ENCODE measurements at places on chromosomes 12 and 14.

GRCh38 chr12:100494538-100494937, 20.9 kb downstream of the NR1H4 start:
- no peak for DNase-seq

- no peak for DNase-seq
Measured at GRCh38 chr12:65684906-65685305, 139.4 kb upstream of the HMGA2 start.

DNA sequence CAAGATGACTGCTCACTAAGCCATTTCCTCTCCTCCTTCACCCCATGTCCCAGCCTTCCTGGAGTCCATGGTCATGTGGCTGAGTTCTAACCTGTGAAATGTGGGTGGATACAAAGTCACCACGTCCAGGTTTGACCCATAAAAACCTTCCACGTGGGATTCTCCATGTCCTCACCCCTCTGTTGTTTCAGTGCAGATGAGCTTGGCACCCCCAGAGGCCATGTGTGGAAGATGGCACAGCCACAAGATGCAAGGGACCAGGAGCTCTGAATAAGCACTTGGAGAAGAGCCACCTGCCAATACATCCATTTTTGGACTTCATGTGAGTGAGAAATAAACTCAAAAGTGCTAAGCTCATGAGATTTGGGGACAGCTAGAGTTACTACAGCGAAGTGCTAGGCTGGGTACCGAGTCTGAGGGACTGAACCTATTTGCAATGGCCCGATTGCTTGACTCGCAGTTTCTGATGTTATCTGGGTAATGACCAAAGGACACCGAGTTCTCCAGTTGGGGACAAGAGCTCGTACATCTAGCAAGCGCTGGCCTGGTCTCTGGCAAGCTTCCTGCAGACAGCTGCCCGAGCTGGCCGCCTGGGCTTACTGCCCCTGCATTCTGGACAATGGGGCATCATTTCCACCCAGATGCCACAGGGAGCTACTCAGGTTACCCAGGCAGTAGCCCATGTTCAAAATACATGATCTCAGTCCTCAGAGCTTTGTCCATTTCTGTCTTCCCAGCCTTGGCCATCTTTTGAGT, 7.7 kb upstream of the SLC24A4 start:
- no peak for DNase-seq

DNA sequence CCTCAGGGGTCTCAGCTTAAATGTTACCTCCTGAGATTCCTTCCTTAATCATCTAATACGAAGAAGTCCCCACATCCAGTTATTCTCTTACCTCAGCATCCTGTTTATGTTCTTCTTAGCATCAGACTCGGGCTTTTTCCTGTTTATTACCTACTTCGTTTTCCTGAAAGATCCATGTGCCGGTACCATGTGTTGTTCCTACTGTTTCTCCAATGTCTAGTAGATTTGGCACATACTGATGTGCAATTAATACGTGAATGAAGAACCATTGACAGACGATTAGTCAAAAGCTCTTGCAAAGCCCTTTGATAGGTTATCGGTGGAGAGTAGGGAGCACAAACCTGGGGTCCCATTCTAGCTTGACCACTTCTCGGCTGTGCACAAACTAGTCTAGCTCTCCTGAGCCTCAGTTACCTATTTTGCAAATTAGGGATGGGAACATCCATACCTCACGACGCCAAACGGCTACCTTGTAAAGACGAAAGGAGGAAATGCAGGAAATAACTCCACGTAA, 735 bp upstream of the MAPKAPK5 start:
- DNase-seq, result peak; percentile 41

GRCh38 chr14:58788655-58789503, 151.1 kb downstream of the DACT1 start:
- DNase-seq, result no peak

GRCh38 chr14:53027041-53027440, 76.2 kb upstream of the FERMT2 start:
- no peak for DNase-seq

DNA sequence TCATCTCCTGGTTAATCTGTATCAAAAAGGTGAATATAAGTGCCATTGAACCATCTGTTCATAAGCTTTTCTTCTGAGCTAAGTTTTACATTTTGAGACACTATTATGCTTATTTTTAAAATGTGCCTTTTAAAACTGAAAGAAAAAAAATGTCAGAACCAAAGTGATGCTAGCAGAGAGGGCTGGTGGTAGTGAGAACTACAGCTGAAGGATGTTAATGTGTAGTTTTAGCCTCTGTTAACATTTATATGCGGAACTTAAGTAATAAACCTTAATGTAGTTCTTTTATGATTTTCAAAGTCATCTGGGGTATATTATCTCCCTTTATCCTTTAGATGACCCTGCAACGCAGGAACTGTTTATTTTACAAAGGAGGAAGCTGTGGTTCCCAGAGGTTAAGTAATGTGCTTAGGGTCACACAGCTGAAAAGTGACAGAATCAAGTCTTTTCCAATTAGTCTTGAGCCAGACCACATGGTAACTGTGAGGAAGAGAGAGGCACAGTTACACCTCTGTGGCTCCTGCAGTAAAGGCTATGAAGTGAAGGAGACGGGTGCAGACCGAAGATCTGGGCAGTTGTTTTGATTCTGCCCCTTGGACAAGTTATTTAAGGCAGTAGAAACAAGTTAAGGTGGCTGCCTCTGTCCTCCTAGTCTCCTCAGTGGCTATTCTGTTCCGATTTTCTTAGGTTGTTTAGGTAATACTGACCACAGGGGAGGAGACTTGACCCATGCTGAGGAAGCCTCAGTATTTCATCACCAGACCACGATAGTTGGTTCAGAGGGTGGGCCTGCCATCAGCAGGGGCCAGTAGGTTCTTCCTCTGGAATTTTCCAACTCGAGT, 23.9 kb downstream of the GNG2 start:
- peak; percentile 74 for DNase-seq

GRCh38 chr12:109052414-109053323, at the start of gene USP30:
Gene USP30 (plus strand): TSS chr12:109052576. CDS start chr12:109052679, 103 bp downstream.
- peak; percentile 90 for DNase-seq

DNA sequence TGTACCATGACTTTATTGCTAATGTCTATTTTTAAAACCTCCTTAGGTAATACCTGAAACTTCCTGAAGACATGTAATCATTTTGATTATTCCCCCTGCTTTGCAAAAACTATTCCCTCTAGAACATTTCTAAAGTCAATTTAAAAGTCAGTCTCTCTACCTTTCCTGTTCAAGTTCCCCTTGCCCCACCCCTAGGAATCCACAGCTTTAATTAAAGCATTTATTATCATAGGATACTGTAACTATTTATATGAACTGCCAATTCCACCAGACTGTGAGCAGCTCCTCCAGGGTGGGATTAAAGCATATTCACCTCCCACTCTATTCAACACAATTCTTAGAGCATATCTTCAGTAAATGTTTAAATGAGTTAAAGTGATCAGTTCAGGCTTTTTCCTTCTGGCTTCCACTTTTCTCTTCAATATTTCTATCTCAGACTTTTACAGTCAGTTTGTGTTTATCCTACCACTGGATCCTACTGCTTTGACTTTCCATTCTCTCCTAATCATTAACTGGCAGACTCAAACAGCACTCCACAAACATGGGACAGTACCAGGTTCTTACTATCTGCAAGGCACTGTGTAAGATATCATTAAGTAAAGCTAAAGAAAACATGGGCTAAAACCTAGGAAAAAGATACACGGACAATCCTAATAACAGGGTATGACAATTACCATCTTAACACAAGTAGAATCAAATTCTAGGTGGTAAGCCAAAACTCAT, 39.1 kb downstream of the PTPN21 start:
- DNase-seq, result no peak

DNA sequence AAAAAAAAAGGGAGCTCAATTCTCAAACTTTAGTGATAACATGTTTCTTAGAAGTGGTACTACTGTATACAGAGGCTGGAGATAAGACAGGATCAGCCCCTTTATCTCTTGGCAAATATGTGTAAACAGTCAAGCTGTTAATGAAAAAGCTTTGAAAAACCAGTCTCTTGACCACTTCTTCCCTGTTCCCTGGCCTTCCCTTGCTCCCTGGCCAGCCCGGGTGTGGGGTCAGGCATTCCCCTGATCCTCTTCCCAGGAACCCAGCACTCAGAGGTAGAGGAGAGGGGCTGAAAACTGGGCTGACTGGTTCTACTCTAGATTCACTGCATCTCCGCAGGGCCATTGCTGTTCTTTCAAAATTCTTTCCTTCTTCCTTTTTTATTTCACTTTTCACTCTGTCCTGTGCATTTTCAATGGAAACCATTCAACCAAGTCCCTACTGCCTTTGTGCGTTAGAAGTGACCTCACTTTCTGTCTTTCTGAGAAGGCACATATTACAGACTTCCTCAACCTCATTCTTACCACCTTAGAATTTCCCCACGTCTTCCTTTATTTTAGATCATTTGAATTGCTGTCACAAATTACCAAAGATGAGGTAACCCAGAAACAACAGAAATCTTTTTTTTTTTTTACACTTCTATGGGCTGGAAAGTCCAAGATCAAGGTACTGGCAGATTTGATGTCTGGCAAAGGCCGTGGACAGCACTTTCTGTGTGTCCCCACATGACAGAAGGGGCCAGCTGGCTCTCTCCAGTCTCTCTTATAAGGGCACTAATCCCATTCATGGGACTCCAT, 5.7 kb downstream of the GNG2 start:
- DNase-seq, result peak; percentile 85

GRCh38 chr12:57055824-57056223, 5.9 kb upstream of the MYO1A start:
- DNase-seq, result peak; percentile 42

DNA sequence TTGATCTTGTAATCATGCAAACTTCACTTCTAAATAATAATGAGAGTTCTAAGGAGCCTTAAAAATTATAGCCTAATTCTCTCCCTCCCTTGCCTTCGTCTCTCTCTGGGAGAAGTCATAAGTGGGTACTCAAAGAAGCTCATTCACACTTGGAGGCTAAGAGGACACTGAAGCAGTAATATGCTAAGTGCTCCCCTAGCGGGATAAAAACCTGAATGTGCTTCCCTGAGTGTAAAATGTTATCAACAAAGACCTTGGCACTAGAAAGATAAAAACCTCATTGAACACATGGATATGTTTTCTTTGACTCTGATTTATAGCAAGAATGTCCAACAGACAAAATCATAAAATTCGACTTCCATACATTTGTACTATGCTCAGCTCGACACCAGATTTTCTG, 337.9 kb upstream of the NOVA1 start:
- no peak for DNase-seq

GRCh38 chr12:49671031-49671765, 36.0 kb downstream of the FMNL3 start:
- DNase-seq, result peak; percentile 46
